ENCODE measurements at places on chromosomes 5 and 9.

DNA sequence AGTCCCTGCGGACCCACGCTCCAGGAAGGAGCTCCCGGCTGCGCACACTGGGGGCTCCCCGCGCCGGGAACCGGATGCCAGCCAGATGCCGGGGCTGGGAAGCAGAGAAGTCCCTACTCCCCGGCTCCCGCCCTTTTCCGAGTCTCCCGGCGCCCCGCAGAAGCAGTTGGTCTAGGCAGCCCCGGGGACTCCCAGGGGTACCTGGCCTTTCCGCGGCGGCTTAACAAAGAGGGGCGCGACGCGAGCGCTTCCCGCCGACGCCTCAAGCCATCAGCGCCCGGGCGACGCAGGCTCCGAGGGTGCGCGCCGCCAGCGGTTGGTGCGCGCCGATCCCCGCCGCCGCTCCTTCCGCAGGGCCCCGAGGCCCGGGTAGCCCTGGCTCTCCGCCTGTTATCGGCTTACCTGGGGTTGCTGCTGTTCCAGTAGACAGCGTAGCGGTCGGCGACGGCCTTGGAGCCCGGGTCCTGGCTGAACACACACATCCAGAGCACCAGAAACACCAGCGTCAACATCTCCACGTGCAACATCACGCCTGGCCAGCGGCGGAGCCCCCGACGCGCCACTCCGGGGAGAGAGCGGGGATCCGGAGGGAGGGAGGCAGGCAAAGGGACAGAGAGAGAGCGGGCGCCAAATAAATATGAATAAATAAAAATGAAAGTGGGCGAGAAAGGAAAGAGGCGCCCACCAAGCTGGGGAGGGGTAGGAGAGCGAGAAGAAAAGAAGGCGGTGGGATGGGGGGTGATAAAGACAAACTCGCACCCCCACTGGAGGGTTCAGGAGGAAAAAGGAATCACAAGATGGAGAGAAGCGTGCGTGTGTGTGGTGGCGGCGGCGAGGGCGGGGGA, 428 bp downstream of the EFNA5 start:
- no peak for DNase-seq

DNA sequence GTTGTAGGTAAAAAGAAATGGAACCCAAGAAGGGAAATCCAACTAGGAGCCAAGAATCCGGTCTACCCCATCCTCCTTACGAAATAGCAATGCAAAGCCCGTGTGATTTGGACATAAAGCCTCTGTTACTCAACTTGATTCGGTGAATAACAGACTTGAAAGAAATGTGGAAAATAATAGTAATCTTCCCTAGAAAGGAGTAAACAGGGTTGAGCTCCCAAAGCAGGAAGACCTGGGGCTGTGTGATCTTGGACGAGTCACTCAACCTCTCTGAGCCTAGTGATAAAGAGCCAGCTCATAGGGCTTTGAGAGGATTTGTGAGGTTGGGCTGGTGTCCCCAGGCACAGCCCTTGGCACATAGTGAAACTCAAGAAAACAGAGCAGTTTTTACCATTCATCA, 42.7 kb upstream of the IL17B start:
- no peak for DNase-seq

DNA sequence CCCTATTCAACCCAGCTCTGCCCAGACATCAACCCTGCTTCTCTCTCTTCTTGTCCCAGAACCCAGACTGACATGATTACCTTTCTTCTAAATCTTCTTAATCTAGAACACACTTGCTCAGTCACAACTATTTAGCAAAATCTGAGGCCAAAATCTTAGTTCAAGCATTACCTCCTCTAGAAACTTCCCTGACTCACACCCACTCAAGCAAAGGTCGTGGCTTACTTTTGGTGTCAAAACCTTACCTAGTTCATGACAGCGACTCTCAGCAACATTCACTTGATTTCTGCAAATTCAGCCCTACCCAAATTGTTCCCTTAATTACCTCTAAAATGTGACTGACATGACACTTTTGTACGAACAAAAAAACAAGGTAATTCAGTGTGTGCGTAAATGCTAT, 130.2 kb downstream of the TLE1 start:
- no peak for DNase-seq

- DNase-seq: no peak
Observed at GRCh38 chr9:99779277-99779676, 42.4 kb upstream of the NR4A3 start.

- no peak for DNase-seq
Observed at GRCh38 chr5:159426694-159427093, 96.4 kb upstream of the IL12B start.

DNA sequence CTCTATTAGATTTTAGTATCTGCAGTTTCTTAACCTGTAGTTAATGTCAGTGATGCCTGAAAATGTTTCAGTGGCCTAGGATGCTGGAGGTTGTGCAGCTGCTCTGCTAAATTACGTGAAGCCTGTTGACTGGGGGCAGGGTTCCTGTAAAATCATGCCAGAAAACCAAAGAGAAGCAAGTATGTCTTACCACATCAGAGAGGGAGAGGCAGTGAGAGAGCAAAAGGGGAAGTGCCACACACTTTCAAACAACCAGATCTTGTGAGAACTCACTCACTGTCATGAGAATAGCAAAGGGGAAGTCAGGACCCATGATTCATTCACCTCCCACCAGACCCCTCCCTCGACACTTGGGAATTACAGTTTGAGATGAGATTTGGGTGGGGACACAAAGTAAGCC, 83.9 kb upstream of the CYLC2 start:
- no peak for DNase-seq
